Stimulated activated CD8-positive, alpha-beta memory T cell treated with anti-CD3 and anti-CD28 coated beads, Interleukin-15, amount 100 ng/mL, for 4 hours (primary cell): ENCODE measurements at places on chromosomes 13 and 19.

- DNase-seq = no peak
These were observed 34.2 kb upstream of the ZNF254 start for GRCh38 chr19:24052811-24053210.

DNA sequence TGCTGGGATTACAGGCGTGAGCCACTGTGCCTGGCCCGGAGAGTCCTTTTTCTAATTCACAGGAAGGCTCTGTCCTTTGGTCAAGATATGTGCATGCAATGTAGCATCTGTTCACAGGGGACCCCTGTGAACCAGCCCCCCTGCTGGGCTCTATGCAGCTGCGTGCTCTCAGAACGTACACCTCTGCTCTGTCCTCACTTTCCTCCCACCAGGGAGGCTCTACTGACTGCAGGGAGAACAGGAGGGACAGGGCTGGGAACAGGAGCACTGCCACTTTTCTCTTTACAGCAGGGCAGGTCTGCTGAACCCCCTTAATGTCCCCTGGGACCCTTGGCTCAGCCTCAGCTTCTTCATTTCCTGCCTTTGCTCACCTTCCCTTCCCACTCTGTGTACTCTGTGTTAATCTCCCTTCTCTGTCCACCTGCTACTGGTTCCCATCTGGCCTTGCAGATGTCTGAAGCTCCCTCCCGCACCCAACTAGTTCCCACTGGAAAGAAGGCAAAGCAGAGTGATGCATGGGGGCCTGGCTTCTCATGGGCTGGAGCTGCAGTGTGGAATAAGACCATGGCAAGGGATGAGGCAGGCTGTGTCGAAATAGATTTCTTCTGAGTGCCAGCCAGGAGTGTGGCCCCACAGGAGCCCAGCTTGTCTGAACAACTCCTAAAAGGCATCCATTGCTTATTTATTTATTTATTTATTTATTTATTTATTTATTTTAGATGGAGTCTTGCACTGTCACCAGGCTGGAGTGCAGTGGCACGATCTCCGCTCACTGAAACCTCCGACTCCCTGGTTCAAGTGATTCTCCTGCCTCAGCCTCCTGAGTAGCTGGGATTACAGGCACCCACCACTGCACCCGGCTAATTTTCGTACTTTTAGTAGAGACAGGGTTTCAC, 7.2 kb downstream of the ADGRE2 start:
- no peak for DNase-seq

DNA sequence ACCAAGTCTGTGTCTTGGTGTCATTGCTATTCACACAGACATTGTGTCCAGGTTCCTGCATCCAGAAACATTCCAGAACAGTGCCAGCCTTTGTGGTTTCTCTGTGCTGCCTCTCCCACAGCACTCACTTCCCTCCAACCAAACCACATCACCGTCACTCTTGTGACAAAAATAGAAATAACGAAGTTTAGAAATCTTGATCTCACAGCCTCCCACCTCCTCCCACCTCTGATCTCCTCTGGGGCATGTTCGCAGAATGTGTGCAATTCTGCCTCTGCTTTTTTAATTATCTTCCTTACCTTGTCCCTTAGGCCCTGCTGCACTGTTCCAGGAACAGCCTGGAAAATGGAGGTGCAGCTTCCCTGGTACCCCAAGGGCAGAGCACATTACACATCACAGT, 8.7 kb upstream of the SERPINE3 start:
- DNase-seq = no peak

- no peak for DNase-seq
These were observed 9.1 kb downstream of the CDADC1 start for GRCh38 chr13:49256841-49257240.

- DNase-seq = no peak
These were observed 418.1 kb upstream of the ARGLU1 start for GRCh38 chr13:106986033-106986484.
